ENCODE measurements at places on chromosomes 3 and 15.

DNA sequence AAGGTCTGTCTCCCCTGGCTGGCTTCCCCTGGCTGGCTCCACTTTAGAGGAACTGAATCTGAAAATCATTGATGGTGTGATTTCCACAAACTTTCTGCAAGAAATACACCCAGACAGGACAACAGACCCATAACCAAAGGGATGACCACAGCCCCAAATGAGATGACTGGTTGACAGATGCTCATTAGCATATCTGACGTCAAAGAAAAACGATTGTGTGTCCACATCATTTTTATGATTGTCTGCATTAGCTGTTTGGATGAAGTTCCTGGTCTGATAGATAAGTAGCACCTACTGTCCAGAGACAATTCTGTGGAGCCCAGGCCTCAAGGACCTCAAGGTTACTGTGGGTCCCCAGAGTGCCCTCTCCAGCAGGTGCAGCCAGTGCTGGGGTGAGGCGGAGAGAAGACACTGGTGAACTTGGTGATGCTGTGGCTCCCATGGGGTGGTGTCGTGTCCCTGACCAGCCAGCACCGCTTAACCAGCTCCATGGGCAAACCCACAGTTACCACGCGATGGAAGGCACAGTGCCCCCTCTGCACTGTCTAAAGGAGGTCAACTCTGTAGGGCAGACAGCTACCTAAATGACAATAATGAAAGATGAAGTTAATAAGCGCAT is 127.4 kb downstream of the NSMCE3 start:
- DNase-seq = no peak

DNA sequence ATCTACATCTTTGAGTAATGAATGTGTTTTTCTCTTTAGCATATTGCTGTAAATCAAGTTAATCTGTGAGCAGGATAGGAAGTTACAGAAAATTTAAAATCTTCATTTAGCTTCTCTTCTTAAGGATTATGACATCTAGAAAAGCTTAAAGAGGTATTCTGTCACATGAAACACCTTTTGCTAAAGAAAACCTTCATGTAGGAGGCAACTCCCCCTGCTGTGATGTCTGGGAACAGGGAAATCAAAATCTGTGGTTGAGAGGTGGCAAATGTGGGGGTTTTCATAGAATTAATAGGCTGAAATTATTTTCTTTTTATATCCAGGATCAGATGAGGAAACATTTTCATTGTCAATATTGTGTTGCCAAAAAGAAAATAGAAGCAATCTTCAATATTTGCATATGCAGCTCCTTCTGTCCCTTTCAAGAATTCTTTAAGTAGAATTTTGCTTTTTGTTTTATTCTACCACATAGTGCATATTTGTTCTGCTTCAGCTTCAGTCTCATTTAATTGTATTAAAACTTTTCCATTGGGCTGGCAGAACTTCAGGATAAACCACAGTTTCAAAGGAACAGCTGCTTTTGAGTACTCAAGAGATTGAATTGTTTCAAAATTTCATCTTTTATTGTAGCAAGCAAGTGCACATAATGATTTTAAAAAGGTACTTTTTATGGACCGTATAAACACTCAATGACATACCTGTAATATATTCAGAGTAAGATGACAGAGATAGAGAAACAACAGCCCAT is 128.4 kb downstream of the RAP2B start:
- DNase-seq = no peak

GRCh38 chr3:51955175-51955892 is at the start of gene GPR62:
GPR62 (plus strand) TSS chr3:51955381; CDS start chr3:51955653, 272 bp downstream.
- no peak for DNase-seq

GRCh38 chr3:179266701-179267211 is 15.8 kb upstream of the KCNMB3 start:
- no peak for DNase-seq

DNA sequence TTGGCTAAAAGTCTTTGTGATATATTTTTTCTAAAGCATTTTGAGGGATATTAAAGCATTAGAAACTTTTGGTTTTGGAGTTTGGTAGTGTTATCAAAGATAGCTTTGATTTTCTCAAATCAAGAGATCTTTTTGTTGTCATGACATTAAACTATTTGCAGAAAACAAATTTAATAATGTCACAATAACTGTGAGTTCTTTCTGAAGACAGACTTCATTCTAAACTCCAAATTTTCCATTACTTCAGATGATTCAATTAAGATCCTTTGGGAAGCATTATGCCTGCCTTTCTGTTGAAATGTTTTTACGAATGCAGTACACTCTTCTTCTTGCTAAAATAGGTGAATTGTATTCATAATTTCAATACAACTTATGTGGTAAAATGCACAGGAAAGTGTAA is 145.4 kb downstream of the ALCAM start:
- no peak for DNase-seq

DNA sequence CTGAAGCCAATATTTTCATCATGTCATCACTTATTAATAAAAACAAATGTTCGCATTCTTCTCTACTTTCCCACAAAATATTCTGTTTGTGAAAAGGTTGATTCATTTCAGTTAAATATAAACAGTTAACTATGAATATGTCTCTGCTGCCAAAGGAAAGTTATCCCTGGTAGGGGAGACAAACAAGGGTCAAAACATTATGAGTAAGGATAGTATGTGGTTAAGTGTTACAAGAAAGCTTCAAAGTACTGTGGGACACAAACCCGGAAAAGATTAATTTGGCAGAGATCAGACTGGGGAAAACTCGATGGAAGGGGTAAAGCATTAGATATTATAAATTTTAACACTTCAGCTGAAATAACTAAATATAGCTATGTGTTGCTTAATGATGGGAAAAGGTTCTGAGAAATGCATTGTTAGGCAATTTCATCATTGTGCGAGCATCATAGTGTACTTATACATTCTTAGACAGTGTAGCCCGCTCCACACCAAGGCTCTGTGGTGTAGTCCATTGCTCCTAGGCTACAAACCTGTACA is 436.5 kb upstream of the TBL1XR1 start:
- DNase-seq = no peak

DNA sequence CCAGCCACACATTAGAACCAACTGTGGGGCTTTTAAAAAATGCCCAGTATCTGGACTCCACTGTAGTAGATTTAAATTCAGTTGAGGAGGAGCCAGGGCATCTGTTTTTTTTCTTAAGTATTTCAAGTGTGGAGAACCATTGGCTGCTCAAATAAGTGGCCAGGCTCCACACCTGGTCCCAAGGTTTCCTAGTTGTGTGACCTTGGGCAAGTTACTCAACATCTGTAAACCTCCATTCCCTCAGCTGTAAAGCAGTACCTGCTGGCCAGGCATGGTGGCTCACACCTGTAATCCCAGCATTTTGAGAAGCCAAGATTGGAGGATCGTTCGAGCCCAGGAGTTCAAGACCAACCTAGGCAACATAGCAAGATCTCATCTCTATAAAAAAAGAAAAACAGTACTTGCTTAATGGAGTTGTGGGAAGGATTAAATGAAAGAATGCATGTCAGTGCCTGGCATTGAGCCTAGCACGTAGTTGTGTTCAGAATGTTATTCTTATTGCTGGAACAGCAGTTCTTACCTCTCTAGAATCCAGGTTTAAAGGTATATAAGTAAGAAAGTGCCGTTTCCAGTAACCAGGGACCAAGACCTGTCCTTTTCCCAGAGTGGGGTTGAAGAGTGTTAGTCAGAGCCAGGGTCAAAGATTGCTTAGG is 2.0 kb downstream of the PPP1R14D start:
- DNase-seq = no peak

DNA sequence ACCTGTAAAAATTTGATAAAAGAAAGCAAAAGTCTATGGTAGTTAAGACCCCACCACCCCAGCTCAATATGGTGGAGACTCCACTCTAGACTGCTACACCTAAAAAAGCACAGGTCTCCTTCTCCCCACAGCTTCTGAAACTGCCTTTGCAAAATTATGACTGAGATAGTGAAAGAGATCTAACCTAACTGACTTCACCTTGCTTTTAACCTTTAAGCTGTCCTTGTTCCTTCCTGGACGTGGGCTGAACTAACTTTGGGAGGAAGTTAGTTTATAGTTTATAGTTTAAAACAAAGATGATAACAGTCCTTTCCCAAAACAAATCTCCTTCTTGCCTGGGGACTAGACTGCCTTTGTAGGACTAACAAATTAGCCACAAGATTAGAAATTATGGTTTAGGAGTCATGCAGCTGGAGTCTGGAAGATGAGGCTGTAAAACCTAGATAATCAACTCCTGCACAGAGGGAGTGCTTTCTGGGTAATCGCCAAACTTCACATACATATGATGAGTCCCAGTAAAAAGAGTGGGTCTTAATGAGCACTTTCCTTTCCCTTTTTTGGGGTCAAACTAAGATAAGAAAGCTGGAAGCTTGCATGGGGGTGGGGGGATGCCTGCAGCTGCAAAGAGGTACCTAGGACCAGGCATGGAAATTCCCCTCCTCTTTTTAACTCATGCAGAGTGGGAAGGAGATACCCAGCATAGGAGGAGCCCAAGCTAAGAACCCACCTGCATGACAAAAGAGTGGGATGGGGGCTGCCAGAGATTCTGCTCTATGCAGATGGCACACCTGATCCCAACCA is 17.5 kb downstream of the CCR8 start:
- DNase-seq = no peak

DNA sequence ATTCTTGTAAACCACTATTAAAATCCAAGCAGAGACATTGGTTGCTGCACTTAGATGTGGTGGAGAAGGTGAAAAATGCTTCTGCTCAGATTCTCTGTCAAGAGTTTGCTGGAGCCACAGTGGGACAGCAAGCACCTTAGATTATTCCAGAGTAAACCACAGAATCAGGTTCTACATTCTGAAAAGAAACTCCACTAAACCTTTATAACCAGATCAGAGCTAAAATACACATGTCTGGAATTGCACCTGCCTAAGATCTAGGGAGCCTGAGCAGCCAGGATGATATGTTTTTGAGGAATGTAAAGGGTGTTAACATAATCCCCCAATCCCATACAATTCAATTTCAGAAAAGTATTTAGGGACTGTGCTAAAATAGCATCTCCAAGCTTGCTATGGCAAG is at the start of gene ZPLD1:
ZPLD1 (plus strand) TSS at position 301 of the 400 bp plus-strand sequence. CDS start 3,473 bp downstream, outside the sequence.
- no peak for DNase-seq

DNA sequence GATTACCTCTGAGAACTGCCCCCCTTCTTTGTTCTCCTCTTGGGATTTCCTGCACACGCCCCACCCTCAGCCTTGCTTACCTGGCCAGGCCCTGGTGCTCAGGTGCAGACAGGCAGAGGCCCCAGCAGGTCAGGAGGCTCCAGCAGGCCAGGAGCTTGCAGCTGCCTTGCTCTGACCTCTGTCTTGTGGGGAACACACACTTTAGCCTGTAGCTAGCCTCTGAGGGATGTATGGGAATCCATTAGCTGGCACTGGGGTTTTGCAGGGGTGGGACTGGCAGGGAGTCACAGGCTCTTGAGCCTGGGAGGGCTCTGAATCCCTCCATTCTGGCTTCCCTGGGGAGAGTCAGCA is 2.7 kb downstream of the SMAD6 start:
- DNase-seq = no peak

DNA sequence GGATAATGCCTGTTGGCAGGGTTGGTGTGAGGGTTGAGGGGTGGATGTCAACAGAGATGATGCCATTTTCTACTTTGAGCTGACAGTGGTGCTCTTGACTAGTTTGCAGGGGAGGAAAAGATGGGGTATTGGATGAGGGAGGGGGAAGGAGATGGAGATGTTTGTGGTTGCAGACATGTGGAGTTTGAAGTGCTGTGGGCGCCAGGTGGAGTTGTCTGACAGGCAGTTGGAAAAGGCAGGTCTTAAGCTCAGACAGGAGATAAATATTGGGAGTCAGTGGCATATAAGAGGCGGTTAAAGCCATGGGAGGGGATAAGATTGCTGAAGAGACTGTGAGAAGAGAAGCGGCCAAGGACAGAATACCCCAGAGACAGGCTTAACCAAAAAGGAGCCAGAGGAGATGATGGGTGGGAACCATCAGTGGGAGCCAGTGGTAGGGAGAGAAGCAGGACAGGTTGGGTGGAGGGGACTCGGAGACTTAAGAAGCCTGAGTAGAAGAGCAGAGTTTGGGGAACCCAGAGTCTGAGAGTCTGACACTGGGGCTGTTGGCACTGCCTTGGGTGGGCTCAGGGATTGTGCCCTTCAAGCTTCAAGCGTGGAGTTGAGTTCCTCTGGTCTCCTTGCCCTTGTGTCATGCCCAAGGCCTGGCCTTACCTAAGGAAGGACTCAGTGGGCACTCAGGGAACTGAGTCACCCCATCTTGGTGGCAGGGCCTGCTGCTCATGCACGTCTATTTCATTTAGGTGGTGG is 13.9 kb downstream of the COPG1 start:
- DNase-seq = no peak

Data from stimulated activated CD8-positive, alpha-beta memory T cell treated with anti-CD3 and anti-CD28 coated beads, Interleukin-2, amount 100 ng/mL, for 48 hours (primary cell).